ENCODE measurements at places on chromosomes 7 and 10.
A peak's percentile ranks its signal among the peaks of the same experiment; 100 is the strongest.

- DNase-seq: no peak
These were observed 821.5 kb upstream of the IGFBP3 start for GRCh38 chr7:46742601-46743000.

DNA sequence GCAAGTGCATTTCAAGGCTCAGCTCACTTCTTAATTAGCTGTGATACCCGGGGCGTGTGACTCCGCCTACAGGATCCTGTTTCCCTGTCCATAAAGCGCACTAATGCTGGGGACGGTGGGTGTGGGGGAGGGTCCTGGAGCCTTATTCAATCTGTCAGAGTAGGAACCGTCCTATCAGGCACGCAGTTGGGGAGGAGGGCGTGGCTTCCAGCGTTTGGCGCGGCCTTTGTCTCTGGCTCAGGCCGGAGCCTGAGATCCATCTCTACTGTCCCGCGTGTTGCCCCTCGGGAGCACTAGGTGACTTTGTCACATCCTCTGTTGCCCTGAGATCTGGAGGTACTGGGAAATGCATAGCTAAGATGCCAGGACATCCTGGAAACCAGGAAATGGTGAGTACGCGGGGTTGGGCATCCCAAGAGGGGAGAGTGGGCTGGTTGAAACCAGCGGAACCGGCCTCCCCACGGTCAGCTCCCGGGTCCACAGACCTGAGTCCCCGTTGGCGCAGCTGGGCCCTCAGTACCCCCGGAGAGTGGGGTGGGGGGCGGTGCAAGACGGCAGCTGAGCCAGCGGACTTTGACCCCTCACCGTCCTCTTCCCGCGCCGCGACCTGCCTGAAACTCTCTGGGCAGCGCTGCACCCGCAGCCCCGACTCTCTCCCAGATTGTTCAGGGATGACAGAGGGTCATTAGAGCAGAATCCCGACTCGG lies 104.4 kb upstream of the ZNF92 start:
- DNase-seq: no peak

GRCh38 chr10:45461034-45461433 lies 87.0 kb downstream of the ALOX5 start:
- DNase-seq: no peak

DNA sequence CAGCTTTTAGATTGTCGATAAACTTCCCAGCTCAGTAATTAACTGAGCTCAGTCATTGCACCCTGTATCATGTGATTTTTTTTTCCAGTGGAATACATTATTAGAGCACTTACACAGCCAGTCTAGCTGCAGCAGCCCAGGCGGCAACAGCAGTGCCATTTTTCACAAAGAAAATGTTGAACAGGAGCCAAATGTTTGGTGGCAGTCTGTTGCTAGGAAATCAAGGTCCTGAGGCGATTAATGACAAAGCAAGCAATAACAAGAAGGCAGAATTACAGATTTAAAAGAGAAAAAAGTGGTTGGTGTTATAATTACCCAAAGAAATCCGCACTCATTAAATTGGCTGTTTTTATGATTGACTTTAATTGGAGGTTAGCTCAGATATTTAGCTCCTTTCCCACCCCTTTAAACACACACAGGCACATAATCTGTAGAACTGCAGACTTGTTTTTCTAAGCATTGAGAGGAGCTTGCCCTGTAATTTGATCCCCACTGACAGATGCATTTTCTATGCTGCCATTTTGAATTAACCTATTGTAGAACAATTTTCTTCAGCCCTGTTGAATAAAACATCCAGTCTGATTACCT lies 267.4 kb downstream of the ADK start:
- DNase-seq: no peak

DNA sequence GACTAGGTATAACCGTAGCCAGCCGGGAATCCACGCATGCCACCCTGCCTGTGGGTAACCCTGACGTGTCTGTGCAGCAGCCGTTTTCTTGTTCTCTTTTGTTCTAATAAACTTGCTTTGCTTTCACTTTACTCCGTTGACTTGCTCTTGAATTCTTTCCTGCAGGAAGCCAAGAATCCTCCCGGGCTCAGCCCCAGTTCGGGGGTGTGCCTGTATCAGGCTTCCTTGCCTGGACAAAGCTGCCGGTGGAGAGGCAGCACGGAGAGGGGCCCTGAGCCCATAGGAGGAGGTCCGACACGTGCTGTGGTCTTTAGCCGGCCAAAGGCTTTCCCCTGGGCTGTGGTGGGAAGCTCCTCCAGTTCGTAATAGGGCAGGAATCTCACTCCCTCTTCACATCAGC lies 256.5 kb upstream of the PPP2R2D start:
- no peak for DNase-seq

DNA sequence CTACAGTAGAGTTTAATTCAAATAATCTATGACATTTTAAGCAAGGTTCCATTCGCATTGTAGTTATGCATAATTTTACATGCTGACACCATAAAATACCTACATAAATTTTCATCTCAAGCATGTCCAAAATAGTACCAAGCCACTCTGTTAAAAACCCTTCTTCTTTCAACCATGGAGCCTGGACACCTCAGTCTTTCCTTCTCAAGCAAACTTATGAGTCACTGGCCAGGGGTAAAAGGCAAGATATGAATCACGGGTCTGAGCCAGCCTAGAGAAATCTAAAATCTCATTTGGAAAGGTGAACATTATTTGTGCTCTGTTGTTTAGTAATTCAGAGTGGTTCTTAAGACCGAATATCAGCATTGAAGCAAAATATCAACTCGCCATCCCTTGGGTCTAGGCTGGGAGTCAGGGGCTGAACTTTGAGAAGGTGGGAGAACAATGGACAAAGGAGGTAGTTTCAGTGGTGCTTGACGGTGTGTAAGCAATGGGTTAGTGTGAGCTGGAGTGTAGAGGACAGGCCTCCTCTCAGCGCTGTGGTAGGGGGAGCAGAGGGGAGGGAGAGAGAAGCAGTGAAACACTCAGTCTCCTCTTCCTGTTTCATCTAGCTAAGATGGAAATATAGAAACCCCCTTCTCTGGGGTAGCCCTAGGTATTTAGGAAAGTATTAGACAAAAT lies 19.1 kb upstream of the GPAM start:
- DNase-seq: no peak

DNA sequence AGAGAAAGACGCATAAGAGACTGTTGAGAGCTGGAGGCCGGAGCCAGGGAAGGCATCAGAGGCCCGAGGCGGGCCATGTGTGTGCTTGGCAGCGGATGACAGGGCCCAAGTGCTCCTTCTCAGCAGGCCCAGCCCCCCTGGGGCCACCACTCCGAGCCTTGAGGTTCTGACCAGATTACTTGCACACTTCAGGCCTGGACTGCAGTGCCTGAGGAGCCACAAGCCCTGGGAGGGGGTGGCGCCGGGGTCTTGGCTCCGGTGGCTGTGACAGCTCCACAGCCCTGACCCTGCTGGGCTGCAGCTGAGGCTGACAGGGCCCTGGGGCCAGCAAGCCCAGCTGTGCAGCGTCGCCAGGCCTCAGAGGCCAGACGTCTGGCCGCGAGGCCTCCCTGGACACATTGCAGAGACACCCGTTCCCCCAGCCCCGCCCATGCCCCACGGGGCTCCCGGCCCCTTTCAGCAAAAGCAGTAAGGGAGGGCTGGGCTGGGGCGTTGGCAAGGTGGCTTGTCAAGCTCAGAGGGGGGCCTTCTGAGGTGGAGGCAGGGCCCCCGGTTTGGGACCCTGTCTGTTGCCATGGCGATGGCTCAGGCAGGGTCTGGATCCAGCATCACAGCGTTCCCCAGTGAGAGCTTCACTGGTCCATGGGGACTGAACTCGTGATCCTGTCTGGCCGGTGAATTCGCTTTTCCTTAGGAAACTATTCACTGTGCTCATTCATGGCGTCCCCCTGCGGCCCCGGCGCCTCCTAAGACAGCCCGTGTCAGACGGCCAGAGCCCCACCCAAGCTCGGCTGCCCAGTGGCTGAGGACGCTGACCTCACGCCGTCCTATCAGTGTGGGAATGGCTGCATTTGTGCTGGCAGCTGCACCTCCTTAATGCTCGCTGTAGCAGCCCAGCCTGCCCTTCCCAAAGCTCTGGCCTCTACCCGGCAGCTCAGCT lies 5.7 kb downstream of the ELN start:
- DNase-seq: peak; percentile 64

DNA sequence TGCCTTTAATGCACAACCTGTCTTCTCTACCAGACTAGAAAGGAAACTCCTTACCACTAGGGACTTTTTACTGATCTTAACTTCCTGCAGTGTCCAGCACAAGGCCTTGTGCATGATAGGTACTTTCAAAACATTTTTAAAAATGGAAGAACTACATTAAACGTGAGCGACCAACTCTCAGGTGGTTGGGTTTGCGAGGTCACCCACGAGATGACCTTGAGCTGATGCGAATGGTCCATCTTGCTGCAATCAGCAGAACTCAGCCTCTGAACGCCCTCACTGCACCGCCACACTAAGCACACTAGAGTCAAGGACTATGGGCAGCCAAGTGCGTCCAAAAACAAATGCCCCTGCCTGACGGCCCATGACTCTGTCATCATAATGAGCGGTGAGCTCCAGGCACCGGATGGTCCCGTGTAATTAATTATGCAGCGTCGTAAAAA lies 34.9 kb upstream of the PTF1A start:
- no peak for DNase-seq

- DNase-seq: no peak
These were observed 563.6 kb downstream of the TCERG1L start for GRCh38 chr10:130747946-130748345.

DNA sequence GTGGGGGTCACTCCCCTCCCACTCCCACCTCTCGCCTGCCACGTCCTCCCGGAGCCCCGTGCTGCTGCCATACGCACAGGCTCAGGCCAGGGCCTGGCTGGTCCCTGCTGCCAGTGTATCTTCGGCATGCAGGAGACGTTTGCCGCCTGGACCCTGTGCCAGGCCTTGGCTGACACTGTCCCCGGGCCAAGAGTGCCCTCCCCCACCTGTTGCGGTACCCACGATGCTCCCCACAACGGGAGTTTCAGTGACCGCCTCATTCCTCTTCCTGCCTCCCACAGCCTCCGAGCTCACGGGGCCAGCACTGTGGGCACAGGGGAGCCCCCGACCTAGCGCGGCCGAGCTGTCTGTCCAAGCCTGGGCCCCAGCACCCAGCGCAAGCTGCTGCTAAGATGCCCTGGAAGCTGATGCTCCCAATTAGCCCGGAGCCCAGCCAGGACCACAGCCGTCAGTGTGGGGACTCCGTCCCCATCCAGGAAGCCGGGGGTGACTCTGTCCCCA lies 7.4 kb downstream of the TTYH3 start:
- DNase-seq: no peak

DNA sequence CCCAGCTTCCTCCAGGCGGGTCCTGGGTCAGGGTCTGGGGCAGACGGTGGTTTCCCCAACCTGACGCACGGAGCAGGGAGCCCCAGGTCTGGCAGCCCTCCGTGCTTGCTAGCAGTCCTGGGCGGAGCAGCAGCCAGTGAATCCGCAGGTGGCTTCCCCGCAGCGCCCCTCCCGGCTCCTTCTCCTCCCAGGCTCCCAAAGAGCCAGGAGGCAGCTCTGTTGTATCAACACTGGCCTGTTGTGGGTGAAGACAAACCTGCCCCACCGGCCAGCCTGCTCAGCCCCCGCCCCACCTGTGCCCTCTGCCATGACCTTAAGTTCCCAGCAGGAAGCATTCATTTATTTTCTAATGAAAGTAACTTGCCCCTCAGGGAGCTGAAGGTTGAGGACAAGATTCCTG lies 24.0 kb upstream of the TMEM213 start:
- DNase-seq: no peak

DNA sequence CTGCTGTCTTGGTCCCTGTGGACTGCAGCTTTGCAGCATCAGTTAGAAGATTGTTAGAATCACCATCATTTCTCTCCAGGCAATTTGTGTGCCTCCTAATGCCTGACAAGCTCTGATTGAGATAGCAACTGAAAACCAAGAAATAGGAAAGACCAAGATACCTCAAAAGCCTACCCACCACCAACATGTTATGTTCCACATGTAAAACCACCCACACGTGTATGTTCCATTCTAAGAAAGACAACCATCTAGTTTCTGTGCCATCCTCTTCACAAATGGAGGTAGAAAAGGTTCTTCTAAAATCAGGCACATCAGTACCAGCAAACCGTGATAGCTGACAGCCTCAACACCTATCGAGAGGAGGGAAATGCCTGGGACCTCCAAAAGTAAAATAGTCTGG lies 46.9 kb downstream of the TASOR2 start:
- DNase-seq: no peak

- no peak for DNase-seq
These were observed 31.5 kb downstream of the TCF7L2 start for GRCh38 chr10:112981553-112981952.

DNA sequence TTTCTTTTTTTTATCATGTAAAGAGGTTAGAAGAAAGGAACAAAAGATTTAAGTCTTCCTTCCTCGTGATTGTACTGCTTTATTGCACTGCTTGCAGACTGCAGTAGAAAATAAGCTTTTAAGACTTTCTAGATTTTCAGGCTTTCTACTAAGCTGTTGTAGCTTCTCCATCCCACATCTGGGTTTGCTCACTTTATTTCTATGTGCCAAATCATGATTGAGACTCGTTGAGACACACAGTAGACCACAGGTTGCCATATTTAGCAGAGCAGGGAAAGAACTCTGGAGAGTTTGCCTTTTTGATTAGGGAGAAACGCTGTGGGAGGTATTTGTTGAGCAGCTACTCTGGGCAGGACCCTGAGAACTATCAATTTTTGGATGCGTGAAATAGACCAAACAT lies 89.2 kb upstream of the BTBD16 start:
- DNase-seq: no peak

DNA sequence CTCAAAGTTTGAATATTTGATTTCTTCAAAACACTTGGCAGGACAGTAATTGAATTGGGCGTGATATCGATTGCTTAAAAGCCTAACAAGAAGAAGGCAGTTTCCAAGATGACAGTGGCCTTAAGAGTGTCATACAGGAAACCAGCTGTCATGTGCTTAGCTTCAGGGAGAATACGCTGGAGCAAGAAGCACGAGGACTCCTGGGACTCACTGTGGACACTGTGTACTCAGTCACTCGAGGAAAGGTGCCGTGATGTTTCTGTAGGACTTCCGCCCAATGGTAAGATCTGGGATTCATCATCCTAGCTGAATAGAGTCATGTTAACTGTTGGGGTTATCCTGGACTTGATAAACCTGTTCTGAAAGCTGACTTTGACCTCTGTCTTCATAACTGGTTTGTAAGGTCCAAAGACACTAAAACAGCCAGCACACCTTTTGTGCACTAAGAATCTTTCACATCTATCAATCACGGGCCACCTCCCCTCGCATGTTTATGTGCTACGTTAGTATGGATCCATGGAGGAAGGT lies 113.5 kb downstream of the CELF2 start:
- DNase-seq: no peak

DNA sequence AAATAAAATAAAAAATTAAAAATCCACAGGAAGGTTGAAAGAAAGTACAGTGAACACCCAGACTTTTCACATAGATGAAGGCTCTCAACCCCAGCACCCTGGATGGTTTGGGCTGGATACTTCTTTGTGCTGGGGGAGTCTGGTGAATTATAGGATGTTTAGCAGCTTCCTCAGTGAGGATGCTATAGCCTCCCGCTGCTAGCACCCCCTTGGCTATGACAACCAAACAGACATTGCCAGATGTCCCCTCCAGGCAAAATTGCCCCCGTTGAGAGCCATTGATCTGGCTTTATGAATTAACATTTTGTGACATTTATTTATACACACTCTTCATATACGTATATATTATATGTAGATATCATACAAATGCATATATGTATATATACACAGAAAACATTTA lies 21.6 kb downstream of the SMKR1 start:
- no peak for DNase-seq

- no peak for DNase-seq
These were observed 196.4 kb downstream of the CREB5 start for GRCh38 chr7:28608731-28609130.
